ENCODE measurements at places on chromosomes 2 and 18.

- no peak for DNase-seq
These were observed 199.6 kb upstream of the HNMT start for GRCh38 chr2:137764646-137765045.

DNA sequence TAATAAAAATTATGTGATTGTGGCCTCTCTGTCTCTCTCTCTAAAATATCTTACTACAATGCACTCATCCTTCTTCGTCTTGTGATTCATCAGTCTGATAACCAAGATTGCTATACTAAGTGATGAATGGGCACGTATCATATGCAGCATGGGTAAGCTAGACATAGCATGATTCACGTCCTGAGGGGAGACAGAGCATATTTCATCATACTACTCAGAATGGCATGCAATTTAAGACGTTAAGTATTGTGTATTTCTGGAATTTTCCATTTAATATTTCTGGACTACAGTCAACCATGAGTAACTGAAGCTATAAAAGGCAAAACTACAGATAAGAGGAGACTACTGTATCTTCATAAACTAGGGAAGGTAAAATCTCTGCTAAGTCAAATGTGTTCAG lies 97.0 kb upstream of the CD226 start:
- no peak for DNase-seq

DNA sequence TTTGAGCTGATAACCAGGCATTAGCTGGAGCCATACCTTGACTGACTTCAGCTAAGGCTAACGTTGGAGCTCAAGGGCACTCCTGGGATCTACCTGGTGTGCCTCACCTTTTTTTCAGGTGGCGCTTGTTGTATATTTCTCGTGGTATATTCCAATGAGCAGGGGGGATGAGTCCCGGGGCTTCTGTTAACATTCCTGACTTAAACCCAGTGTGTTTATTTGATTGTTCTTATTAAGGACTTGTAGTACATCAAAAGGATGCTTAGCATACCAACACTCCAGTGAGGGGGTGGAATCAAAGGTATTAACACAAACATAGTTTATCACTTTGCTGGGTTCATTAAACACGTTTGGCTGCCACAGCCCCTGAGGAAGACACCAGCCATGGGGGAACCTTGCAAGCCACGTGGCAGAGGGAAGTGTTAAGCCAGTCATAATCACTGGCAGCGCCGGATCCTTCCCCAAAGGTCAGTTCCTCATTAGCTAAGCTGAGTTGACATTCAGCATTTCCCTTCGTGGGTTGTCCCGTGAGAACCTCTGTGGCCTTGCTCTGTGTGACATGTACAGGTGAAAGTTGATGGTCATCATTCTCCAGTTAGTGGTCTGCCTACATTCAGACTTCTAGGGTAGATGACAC lies 119.5 kb upstream of the MCFD2 start:
- DNase-seq, result no peak

GRCh38 chr2:18593496-18593895 lies 4.1 kb upstream of the NT5C1B start:
- DNase-seq, result no peak

- DNase-seq, result no peak
These were observed 78.2 kb downstream of the SH3RF3 start for GRCh38 chr2:109207176-109207575.

DNA sequence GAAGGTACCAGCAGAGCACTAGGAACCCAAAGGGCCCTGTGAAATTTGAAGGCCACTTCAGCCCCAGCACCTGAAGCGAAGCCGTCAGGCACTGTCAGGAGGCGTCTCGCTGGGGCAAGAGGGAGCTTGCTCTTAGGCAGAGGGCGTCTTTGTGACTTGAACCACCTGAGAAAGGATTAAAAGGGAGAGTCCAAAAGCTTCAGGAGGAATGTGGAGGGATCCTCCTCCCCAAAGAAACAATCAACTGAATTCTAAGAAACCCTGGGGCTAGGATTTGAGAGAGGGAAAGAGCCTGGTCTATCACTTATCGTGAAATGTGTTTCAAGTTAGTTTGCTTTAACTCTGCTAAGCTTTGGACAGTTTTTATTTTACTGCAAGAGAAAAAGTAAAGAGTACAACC lies 324.9 kb upstream of the SOX11 start:
- no peak for DNase-seq

DNA sequence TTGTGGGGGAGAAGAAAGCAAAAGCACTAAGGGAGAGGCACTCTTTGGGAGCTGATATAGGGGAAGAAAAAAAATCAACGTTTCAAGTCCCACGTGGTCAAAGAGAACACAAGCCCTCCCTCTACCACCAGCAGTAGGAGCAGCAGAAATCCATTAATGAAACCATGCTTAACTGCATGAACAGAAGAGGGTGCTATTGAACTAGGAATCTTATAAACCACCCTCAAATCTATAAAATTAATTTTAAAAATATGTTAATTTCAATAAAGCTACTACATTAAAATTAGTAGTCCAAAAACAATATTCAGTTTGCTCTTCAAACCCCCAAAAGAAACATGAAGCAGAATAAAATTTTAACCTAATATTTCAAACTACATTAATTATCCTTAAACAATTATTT lies 147.8 kb downstream of the TMEM18 start:
- DNase-seq, result no peak

DNA sequence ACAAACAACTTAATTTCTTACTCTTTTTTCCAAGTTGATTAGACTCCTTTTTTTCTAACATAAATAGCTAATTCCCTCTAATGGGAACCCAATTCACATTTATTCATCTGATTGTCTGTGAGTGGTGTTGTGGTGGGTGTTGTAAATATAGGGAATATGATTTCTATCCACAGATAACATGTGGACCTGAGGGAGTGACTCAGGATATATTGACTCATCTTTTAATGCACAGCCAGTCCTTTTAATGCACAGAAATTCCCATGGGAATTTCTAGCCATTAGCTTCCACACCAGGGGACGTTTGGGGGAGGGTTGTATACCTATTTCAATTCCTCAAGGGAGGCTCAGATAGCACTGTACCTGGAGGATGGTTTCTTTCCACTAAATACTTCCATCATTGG lies 1339.6 kb upstream of the LRRTM1 start:
- DNase-seq, result no peak

- DNase-seq, result no peak
These were observed 101.9 kb downstream of the MREG start for GRCh38 chr2:215911301-215912085.

- peak; percentile 49 for DNase-seq
These were observed 72.7 kb upstream of the PPP1CB start for GRCh38 chr2:28678944-28679343.

GRCh38 chr2:85873679-85874078 lies 15.1 kb downstream of the ST3GAL5 start:
- no peak for DNase-seq

DNA sequence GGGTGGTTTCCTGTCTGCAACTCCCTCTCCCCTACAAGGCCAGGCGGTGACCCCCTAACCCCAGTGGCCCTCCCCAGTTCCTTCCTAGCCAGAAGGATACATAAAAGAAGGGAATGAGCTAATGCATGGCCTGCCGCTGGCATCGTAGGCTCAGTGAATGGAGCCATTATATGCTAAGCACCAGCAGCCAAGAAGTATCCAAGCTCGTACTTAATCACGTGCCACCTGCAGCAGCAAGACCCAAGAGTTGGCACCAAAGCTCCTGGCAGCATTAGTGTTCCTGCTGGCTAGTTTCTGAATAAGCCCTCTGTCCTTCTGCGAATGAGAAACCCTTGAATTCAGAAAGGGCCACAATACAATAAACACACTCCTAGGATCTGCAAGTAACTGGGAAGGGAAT lies 4.3 kb downstream of the DBI start:
- DNase-seq, result no peak

- no peak for DNase-seq
These were observed 23.9 kb downstream of the PTPRM start for GRCh38 chr18:7590826-7591560.

DNA sequence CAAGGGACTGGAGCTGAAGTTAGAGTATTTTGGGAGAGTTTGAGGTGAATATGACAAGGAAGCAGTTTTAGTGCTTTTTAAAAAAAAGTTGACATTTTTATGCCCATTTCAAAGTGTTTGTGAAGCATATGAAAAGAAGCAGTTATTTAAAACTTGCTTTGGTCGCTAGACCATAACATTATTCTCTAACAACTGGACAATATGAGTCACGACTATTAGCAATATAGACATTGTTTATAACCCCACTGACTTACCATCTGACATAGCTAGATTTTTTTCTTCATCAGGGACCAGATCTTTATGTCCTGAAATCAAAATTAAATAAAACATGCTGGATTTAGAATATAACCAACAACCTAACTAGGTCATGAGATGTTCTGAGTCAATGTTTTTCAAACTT lies 22.6 kb upstream of the DYTN start:
- DNase-seq, result no peak

GRCh38 chr2:132733094-132733493 lies 63.1 kb upstream of the LYPD1 start:
- no peak for DNase-seq

GRCh38 chr2:29894822-29895614 lies 26.4 kb downstream of the ALK start:
- DNase-seq, result no peak

- DNase-seq, result no peak
These were observed 328.9 kb downstream of the GPD2 start for GRCh38 chr2:156765043-156765442.

DNA sequence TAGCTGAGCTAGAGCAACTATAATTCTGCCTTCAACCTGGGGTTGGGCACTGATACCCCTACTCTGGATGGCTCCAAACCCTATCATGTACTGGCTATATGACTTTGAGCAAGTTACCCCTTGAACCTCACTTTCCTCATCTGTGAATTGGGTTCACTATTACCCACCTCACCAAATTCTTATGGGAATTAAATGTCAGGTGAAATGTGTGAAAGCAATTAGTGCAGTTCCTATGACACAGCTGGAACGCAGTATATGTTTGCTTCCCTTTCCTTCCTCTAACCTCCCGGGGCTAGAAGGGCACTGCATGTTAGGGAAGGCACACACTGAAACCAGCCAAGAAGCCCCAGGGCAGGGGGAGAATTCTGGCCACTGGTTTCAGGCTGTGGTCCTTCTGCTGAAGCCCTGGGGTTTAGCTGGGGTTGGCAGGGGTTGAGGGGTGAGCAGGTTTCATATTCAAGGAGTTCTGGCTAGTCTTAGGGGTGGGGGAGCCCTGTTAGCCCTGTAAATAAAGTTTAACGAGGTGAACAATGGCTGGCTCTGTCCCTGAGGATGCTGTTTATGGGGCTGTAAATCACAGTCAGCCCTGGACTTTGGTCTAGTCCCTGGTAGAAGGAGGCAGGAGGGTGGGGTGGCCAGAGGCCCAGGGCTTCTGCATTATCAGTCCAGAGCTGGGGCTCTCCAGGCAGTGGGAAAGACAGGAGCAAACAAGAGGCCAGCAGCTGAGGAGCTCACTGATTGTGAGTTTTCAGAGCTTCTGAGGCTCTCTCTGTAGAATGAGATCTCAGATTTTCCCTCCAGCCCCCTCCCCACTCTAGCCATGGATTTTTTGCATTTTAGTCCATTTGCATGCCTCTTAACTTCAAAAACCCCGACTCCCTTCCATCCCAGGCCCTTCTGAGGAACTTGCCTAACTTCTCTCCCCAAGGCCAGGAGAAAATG lies 8.0 kb downstream of the PKDCC start:
- no peak for DNase-seq

GRCh38 chr18:7488571-7488970 lies 78.5 kb upstream of the PTPRM start:
- no peak for DNase-seq

- DNase-seq, result no peak
These were observed 115.9 kb upstream of the ARHGAP28 start for GRCh38 chr18:6613581-6613980.

DNA sequence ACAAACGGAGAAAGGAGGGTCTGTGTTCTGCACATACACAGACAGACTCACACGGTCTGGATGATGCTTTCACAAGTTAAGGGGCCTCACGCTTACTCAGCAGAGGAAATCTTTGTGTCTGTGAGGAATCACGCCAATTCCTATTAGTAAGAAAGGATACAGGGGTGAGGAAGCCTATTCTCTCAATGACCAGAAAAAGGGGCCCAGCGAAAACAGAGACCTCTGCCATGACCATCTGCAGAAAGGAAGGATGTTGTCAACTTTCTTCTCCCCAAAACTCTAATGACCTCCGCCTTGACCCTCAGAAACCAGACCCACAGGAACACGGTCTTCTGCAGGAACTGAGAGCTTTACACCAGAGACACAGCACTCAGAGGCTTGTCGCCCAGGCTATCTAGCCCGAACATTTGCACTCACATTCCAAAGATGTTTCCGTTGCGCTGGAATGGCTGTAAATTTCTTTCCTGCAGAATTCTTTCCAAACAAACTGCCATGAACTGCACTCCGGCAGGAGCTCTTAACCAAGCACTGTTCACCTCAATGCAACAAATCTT lies 186.3 kb downstream of the TCF4 start:
- DNase-seq, result no peak

GRCh38 chr18:25729072-25729471 lies 361.3 kb downstream of the SS18 start:
- DNase-seq, result no peak

GRCh38 chr2:100852999-100853908 lies 33.3 kb downstream of the NPAS2 start:
- DNase-seq, result no peak

DNA sequence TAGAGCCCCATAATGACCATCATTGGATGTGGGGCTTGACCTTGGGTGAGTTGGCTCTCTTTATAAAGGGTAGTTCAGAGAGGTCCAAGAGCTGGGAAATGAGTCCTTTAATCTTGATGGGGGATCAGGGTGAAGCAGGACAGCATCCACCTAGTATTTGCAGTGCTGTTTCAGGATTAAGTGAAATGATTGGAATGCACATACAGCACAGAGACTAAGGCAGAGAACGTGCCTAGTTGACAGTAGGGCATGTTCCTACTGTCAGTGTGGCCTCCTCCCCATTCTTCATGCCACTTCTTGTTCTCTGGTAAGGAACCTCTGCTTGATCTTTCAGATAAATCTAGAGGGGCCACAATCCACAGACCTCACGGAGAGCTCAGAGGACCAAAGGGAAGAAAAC lies 78.9 kb downstream of the TRIM43 start:
- DNase-seq, result no peak

- DNase-seq, result no peak
These were observed 2.1 kb downstream of the DSEL start for GRCh38 chr18:67514465-67514864.

DNA sequence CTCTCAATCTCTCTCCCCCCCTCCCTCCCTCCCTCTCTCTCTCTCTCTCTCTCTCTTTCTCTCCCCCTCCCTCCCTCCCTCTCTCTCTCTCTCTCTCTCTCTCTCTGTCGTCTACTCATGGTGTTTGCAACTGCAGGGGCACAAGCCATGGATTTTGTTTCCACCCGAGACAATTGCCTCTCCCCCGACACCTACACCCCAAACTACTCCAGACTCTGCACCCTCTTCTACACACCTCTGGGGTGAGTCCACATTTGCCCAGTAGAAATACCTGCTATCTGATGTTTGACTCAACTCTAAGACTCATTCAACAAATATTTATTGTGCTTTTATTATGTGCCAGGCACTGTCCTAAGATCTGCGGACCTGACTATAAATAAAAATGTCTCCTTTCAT lies 93.7 kb downstream of the TMEM17 start:
- no peak for DNase-seq

GRCh38 chr2:240189686-240190085 lies 49.2 kb upstream of the OTOS start:
- DNase-seq, result no peak
